ENCODE measurements at places on chromosomes 2 and 18.

DNA sequence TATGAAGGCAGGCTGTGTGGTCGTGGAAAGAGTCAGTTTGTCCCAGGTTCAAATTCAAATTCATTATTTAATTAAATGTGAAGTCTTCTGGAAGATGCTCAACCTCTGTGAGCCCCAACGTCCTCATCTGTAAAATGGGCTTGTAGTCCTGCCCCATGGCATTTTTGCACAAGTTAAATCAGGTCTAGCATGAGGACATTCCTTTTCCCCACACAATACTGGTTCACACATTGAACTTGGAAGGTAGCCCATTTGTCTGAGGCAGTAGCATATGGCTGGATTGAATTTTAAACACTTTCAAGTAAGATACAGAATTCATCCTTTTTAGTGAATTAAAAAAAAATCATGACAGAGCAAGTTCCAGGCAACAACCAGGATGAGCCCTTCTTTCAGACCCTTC is 665.4 kb upstream of the HS6ST1 start:
- no peak for DNase-seq

DNA sequence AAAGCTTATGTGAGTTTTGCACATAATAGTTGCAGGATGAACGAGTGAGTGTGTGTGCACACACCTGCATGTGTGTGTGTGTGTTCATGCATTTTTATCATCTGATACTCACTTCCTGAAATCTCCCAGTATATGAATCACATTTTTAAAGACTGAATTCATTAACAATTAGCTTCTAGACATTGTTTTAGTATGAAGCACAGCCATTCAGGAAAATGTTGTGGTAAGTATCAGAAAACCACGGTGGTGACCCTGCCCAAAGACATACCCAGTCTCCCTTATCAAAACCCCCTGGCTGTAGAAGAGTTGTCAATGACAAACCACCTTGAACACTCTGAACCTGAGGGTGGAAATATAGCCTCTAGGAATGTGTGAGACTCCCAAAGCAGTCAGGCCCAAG is 220.8 kb downstream of the ALK start:
- no peak for DNase-seq

DNA sequence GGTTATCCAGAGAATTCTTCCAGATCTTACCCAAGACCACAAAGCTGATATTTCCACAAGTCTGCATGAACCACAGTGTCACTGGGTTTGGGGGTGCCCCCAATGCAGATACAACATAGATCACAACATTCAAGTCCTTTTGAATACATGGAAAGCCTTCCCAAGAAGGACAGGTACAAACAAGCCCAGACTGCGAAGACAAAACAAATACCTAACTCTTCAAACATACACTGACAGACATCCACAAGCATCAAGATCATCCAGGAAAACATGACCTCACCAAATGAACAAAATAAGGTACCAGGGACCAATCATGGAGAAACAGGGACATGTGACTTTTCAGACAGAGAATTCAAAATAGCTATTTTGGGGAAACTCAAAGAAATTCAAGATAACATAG is 93.1 kb downstream of the MDH1 start:
- DNase-seq = no peak

GRCh38 chr2:128427413-128427755 is 108.7 kb upstream of the HS6ST1 start:
- no peak for DNase-seq

GRCh38 chr2:191376981-191377629 is 131.9 kb downstream of the MYO1B start:
- DNase-seq = no peak

Data from NCI-H1436 treated with DMSO at 0.1 percent for 48 hours (cell line).